Thoracic aorta (tissue), 2 donors: ENCODE measurements at places on chromosomes 6 and 20. TPM values are rescaled to one million over a fixed set of nuclear protein-coding genes. Genes with fewer than 3 reads are reported as not detected.

GRCh38 chr6:161660666-161661571 lies 387.1 kb upstream of the AGPAT4 start:
- no peak for DNase-seq

GRCh38 chr6:159126590-159126989 lies 42.6 kb upstream of the FNDC1 start:
- no peak for DNase-seq

GRCh38 chr6:166957805-166958076 lies 1.4 kb upstream of the RNASET2 start:
- no peak for DNase-seq

DNA sequence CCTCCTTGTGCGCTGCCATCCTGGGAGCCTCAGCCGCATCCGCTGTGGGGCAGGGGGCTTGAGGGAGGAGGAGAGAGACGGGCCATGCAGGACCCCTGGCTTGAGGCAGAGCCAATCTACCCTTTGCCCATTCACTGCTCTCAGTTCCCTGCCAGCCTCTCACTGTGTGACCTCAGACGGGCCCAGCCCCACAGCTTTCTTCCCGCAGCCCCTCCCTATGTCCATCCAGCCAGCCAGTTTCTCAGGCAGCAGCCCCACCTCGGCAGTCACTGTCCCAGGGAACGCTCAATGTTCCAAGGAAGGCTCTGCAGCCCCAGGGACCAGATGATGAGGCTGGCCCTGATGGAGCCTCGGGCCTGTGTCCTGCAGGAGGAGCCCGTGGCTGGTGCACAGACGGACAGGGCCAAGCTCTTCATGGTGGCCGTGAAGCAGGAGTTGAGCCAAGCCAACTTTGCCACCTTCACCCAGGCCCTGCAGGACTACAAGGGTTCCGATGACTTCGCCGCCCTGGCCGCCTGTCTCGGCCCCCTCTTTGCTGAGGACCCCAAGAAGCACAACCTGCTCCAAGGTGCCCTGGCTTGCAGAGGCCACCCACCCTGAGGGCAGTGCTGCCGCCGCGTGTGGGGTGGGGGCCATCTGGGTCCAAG lies 3.9 kb upstream of the TNFRSF6B start:
- DNase-seq = no peak

- no peak for DNase-seq
Observed at GRCh38 chr6:37041521-37041920, 36.1 kb downstream of the FGD2 start.

DNA sequence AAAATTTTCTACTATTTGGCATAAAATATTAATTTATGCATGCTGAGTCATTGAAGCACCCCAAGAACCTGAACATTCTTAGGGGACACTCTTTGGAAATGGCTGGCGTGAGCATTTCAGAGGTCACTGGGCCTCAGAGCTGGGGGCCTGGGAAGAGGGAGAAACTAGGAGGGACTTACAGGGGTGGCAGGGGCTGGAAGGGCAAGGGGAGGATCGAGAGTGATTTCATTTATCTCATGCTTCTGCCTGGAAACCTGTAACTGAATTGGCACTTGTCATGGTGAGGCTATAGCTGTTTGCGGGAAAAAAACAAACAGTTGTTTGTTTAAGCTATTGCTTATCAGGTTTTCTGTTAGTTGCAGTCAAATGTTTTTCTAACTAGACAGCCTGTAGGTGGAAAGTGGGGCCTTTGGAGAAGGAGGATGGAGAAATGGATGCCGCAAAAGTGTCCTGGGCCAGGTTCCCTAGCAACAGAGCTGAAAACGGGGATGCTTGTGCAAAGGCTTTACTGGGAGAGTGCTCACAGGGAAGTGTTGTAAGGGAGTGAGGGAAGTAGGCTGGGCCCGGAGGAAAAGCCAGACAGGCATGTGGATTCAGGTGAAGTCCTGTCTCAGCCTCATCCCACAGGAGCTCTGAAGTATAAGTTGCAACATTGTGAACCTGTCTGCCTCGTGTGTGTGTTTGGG lies 36.4 kb upstream of the KAT14 start:
- no peak for DNase-seq

GRCh38 chr20:4007383-4008025 lies 7.9 kb downstream of the RNF24 start:
- no peak for DNase-seq

DNA sequence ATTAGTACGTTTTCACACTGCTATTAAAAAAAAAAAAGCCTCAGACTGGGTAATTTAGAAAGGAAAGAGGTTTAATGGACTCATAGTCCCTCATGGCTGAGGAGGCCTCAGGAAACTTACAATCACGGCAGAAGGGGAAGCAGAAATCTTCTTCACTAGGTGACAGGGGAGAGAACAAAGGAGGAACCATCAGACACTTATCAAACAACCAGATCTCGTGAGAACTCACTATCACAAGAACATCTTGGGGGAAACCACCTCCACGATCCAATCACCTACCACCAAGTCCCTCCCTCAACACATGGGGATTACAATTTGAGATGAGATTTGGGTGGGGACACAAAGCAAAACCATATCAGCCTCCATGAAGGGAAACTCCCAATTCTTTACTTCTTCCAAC lies 85.2 kb upstream of the MAFB start:
- DNase-seq = no peak

DNA sequence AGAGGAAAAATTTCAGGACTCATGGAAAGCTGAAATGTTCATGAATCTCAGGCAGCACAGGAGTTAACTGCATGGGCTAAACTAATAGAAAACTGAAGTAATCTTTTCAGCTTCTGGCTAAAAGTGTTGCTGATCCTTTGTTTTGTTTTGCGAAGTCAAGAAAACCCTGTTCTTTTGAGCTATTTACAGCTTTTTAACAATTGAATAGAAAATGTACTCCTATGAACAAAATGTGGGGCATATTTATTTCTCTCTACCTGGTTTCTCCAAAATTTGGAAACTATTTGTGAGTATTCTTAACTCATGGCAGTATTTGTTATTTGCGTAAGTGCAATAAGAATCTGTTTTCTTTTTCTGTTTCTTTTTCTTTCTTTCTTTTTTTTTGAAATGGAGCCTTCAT lies 818.8 kb upstream of the CITED2 start:
- DNase-seq = no peak

- DNase-seq = no peak
Observed at GRCh38 chr6:153662982-153663381, 376.1 kb upstream of the OPRM1 start.

DNA sequence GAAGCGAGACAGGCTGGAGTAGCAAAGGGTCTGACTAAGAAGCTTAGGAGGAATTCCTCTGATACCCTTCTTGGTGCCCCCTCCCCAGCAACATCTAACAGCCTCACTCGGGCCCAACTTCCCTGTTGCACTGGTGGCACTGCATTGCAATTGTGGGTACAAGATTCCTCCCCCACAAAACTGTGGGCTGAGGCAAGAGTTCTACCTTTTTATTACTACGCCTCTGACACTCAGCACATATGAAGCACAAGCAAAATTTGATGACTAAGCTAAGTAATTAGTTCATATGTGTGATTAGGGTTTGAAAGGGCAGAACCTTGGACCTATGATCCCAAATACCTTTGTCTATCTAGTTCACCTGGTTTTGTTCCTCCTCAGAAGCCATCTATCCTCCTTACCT lies 83.5 kb downstream of the ZHX3 start:
- no peak for DNase-seq

LTA gene
- not detected for total RNA-seq

LY6G5C gene
- total RNA-seq = not detected

DNA sequence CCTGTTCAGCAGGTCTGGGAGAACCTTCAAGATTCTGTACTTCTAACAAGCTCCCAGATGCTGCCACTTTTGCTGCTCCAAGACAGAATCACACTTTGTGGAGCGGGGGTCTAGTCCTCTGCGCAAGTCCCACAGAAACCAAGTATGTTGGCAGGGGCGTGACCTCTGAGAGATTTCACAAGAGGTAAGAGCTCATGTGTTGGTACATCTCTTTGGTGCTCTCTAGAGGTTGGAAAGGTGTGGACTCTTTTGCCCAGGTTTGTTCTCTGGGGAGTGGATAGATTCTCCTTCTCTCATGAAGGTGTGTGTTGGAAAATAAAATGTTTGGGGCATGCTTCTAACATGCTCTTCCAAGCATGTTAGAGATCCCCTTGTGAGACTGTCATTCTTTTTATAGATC lies 340.9 kb upstream of the IRAK1BP1 start:
- no peak for DNase-seq

DNA sequence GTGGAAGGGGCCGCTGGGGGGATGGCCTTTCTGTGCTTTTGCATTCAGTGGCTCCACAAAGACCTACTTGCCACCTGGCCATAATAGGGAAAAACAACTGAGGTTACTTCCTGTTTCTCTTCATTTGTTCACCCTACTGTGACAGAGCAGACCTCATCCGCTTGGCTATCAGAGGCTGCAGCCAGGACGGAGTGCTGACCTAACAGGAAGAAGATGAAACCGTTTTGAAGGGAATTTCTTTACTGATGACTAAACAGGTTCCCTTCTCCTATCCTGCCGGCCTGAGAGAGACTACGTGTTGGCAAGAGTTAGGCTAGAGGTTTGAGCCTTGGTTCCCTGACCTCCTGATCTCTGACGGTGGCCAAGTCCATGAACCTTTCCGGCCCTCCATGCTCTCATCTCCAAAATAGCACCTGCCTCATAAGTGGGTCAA lies 21.3 kb downstream of the PRR18 start:
- no peak for DNase-seq

- DNase-seq = no peak
Observed at GRCh38 chr6:170130201-170130621, 160.7 kb downstream of the DLL1 start.

CYP24A1 gene
- not detected for total RNA-seq

DNA sequence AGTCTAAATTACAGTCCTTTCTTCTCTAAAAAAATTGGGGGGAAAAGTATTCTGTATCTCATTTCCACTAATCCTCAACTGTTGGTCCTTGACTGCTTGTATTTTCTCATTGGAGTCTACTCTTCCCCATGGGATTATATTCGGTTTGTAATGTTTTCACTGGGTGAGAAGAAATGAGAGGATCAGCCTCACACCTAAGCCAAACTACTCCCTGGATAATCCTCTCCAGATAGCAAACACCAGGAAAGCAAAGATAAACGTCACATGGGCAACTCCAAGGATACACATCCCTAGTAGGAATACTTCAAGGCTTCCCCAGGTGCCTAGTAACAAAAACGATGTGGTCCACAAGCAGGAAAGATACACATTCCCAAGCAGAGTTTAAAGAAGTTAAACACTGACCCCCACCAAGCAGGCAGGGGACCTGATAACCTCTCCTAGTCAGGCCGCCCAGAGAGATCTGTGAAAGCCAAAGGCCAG lies 53.9 kb upstream of the SOX4 start:
- no peak for DNase-seq

FOXC1 gene
- 103 TPM for total RNA-seq

DNA sequence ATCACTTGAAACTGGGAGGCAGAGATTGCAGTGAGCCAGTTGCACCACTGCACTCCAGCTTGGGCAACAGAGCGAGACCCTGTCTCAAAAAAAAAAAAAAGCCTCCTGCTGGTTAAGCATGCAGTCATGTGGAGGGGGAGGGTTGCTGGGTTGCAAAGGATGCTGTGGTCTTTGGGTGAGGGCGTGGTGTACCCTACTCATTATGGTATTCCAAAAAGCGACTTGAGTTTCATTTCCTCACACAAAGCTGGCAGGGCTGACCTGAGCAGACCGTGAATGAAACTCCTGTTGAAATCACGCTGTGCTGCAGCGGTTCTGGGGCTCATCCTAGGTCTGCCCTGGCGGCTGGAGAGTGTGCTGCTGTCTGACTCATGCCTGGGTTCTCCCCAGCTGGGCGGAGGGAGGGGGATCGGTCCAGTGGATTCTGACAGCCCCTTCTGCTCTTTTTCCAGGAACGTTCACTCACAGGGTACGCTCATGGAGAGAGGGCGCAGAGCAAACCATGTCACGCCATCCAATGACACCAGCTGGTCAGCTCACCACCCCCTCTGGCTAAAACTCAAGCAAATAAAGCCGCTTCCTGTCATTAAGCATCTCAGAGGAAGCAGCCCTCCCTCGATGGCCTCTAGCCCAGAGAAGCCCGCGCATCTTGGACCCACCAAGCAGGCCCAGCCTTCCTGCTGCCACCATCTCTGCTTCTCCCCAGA lies 166.2 kb downstream of the SCML4 start:
- DNase-seq = no peak

- no peak for DNase-seq
Observed at GRCh38 chr6:3987053-3987452, 91.9 kb downstream of the FAM217A start.

DNA sequence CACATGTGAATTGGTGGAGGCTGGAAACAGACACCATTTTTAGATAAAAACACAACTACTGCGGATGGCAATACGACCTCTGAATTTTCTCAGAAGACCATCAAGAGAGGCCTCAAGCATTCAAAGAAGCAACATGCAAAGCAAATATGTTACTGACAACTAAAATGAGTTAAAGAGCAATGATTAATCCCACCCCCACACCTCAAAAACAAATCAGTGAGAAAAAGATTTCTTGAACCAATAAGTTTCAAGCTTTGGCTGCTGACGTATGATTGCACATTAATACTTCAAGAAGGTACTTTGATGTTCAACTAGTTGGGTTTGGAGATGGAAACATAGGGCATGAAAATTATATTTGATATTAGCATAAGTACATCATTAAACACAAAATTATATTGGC lies 982 bp downstream of the MMUT start:
- DNase-seq = no peak

GRCh38 chr6:131602781-131603312 lies 25.2 kb downstream of the MED23 start:
- no peak for DNase-seq

SCUBE3 gene
- 101 TPM for total RNA-seq
